ENCODE measurements at places on chromosomes 2 and 18.

GRCh38 chr18:50666536-50666935 lies 106.6 kb downstream of the MAPK4 start:
- no peak overlapping the region for H3K27ac ChIP-seq
- ATAC-seq = no peak
- peaks cover 12% of the 10 kb centered on the region for H3K27me3 ChIP-seq

DNA sequence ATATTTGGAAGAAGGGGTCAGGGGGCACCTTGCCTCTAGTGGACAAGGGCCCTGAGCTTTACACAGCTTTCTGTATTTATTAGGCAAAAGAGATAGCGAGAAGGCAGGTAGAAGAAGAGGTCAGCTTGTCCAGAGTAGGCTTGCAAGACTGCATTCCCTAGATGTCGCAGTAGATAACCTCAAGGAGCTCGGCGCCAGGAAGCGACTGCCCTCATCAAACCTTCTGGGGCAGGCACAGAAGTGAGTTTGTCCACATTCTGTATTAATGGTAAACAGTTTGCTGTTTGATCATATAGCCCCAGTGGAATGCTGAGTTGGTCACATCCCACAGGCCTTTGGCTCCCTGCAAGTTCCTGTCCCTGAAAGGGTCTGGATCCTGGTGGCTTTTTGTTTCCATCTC lies 7.0 kb downstream of the CHCHD5 start:
- no peak for ATAC-seq
- no peak overlapping the region for H3K4me3 ChIP-seq
- no peak overlapping the region for H3K27ac ChIP-seq
- peaks cover 56% of the 10 kb centered on the region for H3K36me3 ChIP-seq

GRCh38 chr2:229434187-229434586 lies 163.1 kb upstream of the PID1 start:
- no peak for ATAC-seq
- no peaks in the 10 kb centered on the region for H3K4me1 ChIP-seq
- H3K27me3 ChIP-seq = no peaks in the 10 kb centered on the region
- H3K36me3 ChIP-seq = no peaks in the 10 kb centered on the region

GRCh38 chr18:79609841-79610281 lies 69.7 kb upstream of the CTDP1 start:
- ATAC-seq = no peak
- no peak overlapping the region for H3K27ac ChIP-seq
- no peaks in the 10 kb centered on the region for H3K27me3 ChIP-seq
- H3K36me3 ChIP-seq = no peaks in the 10 kb centered on the region
- peaks cover 4% of the 10 kb centered on the region for H3K4me1 ChIP-seq

- H3K4me1 ChIP-seq = peaks cover 33% of the 10 kb centered on the region
- peak overlapping the region; percentile 88 for H3K4me3 ChIP-seq
- H3K27me3 ChIP-seq = no peaks in the 10 kb centered on the region
- ATAC-seq = no peak
- peaks cover 7% of the 10 kb centered on the region for H3K36me3 ChIP-seq
- H3K27ac ChIP-seq = peak overlapping the region; percentile 88
Measured at GRCh38 chr2:42569883-42570282, 1.5 kb downstream of the MTA3 start.

- no peak overlapping the region for H3K27ac ChIP-seq
- H3K4me1 ChIP-seq = peaks cover 15% of the 10 kb centered on the region
- no peak overlapping the region for H3K4me3 ChIP-seq
- no peaks in the 10 kb centered on the region for H3K27me3 ChIP-seq
Measured at GRCh38 chr18:23415515-23415914, 37.6 kb upstream of the RIOK3 start.

DNA sequence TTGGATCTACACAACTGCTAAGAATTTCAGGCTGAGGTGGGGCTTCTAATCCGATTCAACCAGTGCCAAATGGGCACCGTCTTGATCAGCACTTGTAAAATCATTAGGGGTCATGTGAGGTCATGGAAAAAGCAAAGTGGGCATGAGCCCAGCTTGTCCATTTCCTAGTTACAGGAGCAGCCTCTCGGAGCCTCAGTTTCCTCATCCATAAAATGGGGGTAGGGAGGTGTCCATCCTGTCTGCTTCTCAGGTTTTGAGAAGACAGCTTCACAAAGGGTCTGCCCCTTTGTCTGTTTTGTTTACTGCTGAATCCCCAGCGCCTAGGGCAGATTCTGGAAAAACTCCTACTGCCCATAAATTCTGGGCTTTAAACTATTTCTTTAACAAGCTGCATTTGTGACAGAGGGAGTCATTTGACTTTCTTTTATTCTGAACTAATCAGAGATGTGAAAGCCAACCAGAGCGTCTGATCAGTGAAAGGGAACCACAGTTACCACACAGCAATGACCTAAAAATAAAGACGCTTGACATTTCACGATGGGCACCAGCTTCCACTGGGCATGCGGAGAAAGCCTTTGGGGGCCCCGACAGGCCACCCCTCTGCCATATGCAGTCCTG lies 38.9 kb downstream of the DNMT3A start:
- ATAC-seq = peak; percentile 40
- H3K36me3 ChIP-seq = peaks cover 47% of the 10 kb centered on the region
- peak overlapping the region; percentile 75 for H3K27ac ChIP-seq
- H3K4me3 ChIP-seq = peak overlapping the region; percentile 12

- no peak overlapping the region for H3K27ac ChIP-seq
- H3K27me3 ChIP-seq = no peaks in the 10 kb centered on the region
- no peaks in the 10 kb centered on the region for H3K36me3 ChIP-seq
- no peak overlapping the region for H3K4me3 ChIP-seq
- no peak for ATAC-seq
Measured at GRCh38 chr18:30929065-30929464, 113.5 kb downstream of the DSC3 start.

GRCh38 chr2:196168181-196168580 lies 3.2 kb downstream of the STK17B start:
- H3K4me3 ChIP-seq = peak overlapping the region; percentile 78
- H3K27me3 ChIP-seq = no peaks in the 10 kb centered on the region
- H3K4me1 ChIP-seq = peaks cover 49% of the 10 kb centered on the region
- peak overlapping the region; percentile 96 for H3K27ac ChIP-seq
- peaks cover 63% of the 10 kb centered on the region for H3K36me3 ChIP-seq

- H3K4me1 ChIP-seq = no peaks in the 10 kb centered on the region
- no peaks in the 10 kb centered on the region for H3K27me3 ChIP-seq
- ATAC-seq = no peak
- H3K4me3 ChIP-seq = no peak overlapping the region
- H3K36me3 ChIP-seq = no peaks in the 10 kb centered on the region
Measured at GRCh38 chr18:39319141-39319540, 1753.5 kb upstream of the CELF4 start.

GRCh38 chr2:112712903-112713584 lies 7.8 kb upstream of the NT5DC4 start:
- H3K4me3 ChIP-seq = no peak overlapping the region
- no peaks in the 10 kb centered on the region for H3K36me3 ChIP-seq
- H3K27me3 ChIP-seq = no peaks in the 10 kb centered on the region

- no peak overlapping the region for H3K27ac ChIP-seq
- peaks cover 7% of the 10 kb centered on the region for H3K36me3 ChIP-seq
- no peaks in the 10 kb centered on the region for H3K4me1 ChIP-seq
- no peak for ATAC-seq
Measured at GRCh38 chr2:200845669-200846325, 18.7 kb downstream of the CLK1 start.

DNA sequence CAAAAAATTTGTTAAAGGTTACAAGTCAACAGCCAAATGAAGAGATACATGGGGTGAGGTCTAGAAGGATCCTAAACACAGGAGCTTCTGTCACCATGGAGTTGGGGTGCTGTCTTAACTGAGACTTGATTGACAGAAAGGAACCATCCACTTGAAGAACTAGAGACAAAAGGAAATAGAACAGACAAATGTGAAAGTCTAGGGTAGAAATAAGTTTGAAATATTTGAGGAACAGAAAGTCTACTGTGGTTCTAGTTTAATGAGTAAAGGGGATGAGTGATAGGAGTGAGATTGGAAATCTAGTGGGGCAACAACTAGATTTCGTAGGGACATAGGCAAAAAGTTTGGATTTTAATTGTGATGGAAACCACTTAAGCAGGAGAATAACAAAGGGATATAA lies 18.7 kb downstream of the RBBP8 start:
- no peak overlapping the region for H3K4me3 ChIP-seq
- H3K36me3 ChIP-seq = peaks cover 66% of the 10 kb centered on the region
- peaks cover 24% of the 10 kb centered on the region for H3K4me1 ChIP-seq
- no peak overlapping the region for H3K27ac ChIP-seq
- H3K27me3 ChIP-seq = no peaks in the 10 kb centered on the region

DNA sequence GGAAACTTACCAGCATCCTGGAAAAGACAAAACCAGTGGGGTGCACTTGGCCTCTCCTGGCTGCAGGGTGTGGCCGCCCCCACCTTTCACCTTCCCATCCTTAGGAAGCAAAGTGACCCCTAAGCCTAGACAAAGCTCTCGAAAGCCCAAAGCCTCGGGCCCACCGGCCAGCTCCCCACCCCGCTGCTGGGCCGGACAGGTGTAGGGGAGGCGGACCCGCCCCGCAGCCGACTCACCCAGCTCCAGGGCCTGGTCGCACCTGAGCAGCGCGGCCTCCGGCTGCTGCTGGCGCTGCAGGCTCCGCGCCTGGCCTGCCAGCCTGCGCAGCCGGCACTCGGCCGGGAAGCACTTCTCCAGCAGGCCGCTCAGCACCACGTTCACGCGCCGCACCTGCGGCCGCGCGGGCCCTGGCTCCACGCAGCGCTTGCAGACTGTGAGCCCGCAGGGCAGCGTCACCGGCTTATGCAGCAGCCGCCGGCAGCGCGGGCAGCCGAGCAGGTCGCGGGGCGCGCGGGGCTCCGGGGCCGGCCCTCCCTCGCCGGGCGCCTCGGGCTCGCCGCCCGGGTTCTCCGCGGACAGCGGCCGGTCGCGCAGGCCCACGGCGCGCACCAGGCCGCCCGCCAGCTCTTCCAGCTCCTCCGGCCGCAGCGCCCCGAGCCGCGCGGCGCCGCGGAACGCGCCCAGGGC lies 979 bp downstream of the LONRF2 start:
- ATAC-seq = peak; percentile 50
- peaks cover 14% of the 10 kb centered on the region for H3K36me3 ChIP-seq
- peaks cover 79% of the 10 kb centered on the region for H3K27me3 ChIP-seq
- H3K4me1 ChIP-seq = peaks cover 5% of the 10 kb centered on the region
- no peak overlapping the region for H3K27ac ChIP-seq
- peak overlapping the region; percentile 26 for H3K4me3 ChIP-seq

- ATAC-seq = no peak
- H3K36me3 ChIP-seq = no peaks in the 10 kb centered on the region
- H3K4me3 ChIP-seq = no peak overlapping the region
- no peaks in the 10 kb centered on the region for H3K27me3 ChIP-seq
- H3K27ac ChIP-seq = no peak overlapping the region
- H3K4me1 ChIP-seq = no peaks in the 10 kb centered on the region
Measured at GRCh38 chr2:123953846-123954245, 71.2 kb upstream of the CNTNAP5 start.

GRCh38 chr2:224325941-224326340 lies 76.0 kb downstream of the FAM124B start:
- peaks cover 42% of the 10 kb centered on the region for H3K27me3 ChIP-seq
- H3K27ac ChIP-seq = no peak overlapping the region
- H3K36me3 ChIP-seq = no peaks in the 10 kb centered on the region
- H3K4me1 ChIP-seq = no peaks in the 10 kb centered on the region

DNA sequence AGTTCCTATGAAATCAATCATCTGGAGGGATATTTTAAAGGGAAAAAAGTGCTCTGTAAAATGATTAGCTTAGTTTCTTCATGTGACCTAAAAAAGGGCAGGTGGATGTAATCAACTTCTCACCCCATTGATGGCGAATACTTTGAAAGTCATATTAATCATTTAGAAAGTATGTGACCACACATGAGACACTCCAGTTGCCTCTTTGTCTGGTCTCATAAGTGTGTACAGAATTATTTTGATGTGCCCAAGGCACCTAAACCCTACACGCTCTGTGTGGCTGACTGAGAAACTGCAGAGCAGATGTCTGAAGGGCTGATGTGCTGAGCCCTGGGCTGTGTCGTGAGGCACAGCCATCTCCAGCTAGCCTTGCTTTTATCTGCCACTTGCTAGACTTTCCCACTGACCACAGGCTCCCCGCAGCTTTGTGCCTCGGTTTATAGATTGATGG lies 26.9 kb downstream of the SGPP2 start:
- H3K27me3 ChIP-seq = no peaks in the 10 kb centered on the region
- no peak overlapping the region for H3K4me3 ChIP-seq
- H3K4me1 ChIP-seq = peaks cover 15% of the 10 kb centered on the region
- no peak overlapping the region for H3K27ac ChIP-seq

- H3K27me3 ChIP-seq = no peaks in the 10 kb centered on the region
- H3K4me1 ChIP-seq = peaks cover 15% of the 10 kb centered on the region
- no peak overlapping the region for H3K4me3 ChIP-seq
- H3K36me3 ChIP-seq = no peaks in the 10 kb centered on the region
- ATAC-seq = no peak
- H3K27ac ChIP-seq = peak overlapping the region; percentile 7
Measured at GRCh38 chr2:25368660-25369059, 26.9 kb upstream of the DNMT3A start.

DNA sequence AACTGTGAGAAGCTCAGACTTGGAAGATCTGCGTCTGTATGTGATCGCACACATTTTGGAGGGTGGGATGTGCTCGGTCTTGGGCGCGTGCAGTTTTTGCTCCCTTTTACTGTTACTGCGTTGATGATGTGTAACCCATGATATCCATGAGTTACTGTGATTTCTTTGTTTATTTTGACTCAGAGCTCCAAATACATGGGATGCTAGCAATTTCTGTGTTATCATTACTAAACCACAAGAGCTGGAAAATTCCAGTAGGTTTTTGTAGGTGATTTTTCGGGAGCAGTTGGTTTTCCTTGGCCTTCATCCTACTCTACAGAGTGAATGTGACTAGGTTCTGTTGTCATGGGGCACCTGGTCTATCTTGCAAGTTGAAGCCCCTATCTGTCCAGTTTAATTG lies 124.2 kb downstream of the AGAP1 start:
- H3K27me3 ChIP-seq = no peaks in the 10 kb centered on the region
- no peak overlapping the region for H3K4me3 ChIP-seq
- H3K27ac ChIP-seq = no peak overlapping the region

DNA sequence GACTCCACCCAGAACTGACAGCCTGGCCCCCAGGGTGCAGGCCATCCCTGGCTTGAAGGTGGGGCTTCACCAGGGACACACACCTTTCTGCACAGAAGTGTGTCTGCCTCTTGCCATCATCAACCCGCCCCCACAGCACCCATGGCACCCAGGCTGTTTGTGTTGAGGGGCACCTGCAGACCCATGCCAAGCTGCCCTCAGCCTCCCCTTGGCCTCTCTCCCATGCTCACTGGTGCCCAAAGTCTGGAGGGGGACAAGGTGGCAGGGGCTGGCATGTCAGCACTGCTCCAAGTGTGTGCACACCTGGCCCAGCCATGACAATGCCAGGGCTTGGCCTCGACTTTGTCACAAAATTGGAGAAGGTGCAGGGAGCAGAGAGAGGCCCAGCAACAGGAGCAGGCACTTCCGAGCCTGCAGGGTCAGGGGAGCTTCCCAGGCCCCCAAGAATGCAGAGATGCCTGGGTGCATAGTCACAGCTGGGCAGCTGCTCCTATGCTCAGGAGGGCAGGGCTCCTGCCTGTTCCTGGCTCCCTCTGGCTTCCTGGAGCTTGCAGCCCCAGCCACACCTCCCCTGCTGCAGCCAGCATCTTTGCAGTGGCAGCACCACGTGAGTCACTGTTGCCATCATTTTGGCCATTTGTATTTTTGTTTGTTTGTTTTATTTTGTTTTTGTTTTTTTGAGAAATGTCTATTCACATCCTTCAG lies 280.6 kb upstream of the UBE2E3 start:
- peak; percentile 39 for ATAC-seq
- no peaks in the 10 kb centered on the region for H3K36me3 ChIP-seq
- H3K4me1 ChIP-seq = no peaks in the 10 kb centered on the region
- H3K27me3 ChIP-seq = no peaks in the 10 kb centered on the region
- no peak overlapping the region for H3K27ac ChIP-seq

Data from stimulated activated memory B cell treated with anti-CD40 and anti-IgM and Interleukin-4, amounts not matched to agents 10 μg/mL and 1 μg/mL and 100 μg/mL, for 72 hours (primary cell).